ENCODE measurements at places on chromosomes 13 and 19.
A peak's percentile ranks its signal among the peaks of the same experiment; 100 is the strongest.

- no peak for DNase-seq
These were observed 37.3 kb upstream of the GTF2F2 start for GRCh38 chr13:45082964-45083363.

- DNase-seq = peak; percentile 90
These were observed at the start of gene SLITRK5 for GRCh38 chr13:87671031-87671752. Gene SLITRK5, plus strand, starts transcription at chr13:87671371. Its CDS starts 4,018 bp downstream, at chr13:87675389.

DNA sequence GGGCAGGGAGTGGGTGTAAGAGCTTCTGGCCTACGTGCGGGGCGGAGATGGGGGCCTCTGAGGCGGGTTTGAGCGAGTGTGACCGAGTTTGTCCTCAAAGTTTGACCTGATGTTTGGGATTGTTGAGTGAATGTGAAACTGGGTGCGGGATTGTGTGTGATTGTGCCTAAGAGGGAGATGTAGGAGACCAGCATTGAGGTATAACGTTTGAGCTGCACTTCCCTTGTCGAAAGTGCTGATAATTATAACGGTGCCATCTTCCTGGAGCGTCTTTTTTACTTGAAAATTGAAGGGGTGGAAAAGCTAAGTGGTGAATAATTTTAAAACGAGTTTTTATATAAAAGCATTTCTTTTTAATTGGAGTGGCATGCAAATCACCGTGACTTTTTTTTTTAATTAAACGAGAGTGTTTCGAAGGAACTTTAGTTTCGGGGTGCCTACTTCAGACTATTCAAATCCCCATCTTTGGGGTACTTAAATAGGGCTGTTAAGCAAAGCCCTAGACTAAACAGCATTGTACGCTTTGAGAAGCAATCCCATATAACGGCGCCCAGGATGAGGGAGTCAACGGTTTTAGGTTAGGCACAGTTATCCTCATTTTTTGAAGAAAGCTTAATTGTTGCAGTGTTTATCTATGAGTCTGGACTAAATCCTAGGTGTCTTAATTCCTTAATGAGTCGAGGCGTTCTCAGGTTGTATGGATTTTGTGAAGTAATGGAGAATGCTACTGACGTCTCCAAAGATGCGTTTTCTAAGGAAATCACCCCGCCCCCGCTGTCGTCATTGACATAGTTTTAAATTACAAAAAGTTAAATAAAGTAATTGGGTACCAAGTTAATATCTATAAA, 594 bp downstream of the ZNF146 start:
- peak; percentile 17 for DNase-seq

DNA sequence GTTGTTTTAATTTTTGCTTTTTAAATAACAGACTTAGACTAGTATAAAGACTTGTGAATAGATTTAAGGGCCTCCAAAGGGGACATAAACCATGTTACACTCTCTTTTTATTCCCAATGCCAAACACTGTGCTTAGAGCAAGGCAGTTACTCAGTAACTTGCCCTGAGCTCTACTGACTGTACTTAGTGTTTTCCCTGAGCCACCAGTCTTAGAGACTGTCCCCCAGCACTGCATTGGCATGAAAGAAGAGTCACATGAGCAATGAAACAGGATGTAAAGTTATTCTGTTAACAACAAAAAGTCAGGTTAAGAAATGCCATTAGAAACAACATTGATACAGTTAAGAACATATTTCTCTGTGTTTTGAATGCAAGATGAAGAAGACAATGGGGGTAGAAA, 187.9 kb downstream of the TBC1D4 start:
- DNase-seq = no peak

- DNase-seq = peak; percentile 82
These were observed 1505.1 kb upstream of the SLC10A2 start for GRCh38 chr13:104571161-104571892.
